Tibial artery (tissue), 4 donors: ENCODE measurements at places on chromosomes 1 and 21.

GRCh38 chr1:110050602-110051261 is 16.3 kb downstream of the STRIP1 start:
- DNase-seq = no peak

DNA sequence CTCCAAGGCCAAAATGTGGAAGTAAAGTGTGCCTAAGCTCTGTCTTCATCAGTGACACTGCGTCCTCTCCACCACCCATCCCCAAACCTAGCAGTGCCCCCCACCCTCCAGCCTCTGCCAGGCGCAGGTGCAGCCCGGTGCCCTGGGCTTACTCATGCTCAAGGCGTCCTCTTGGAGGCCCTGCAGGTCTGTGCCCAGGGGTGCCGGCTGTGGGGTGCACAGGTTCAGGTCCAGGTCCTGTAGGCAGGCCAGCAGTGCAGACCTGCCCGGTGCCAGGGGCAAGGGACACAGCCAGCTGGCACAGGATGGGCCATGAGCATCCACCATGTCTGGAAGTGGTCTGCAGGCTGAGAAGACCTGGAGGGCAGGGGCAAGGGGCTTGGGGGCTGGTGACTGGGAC is 5.1 kb downstream of the ZNF683 start:
- DNase-seq = no peak

DNA sequence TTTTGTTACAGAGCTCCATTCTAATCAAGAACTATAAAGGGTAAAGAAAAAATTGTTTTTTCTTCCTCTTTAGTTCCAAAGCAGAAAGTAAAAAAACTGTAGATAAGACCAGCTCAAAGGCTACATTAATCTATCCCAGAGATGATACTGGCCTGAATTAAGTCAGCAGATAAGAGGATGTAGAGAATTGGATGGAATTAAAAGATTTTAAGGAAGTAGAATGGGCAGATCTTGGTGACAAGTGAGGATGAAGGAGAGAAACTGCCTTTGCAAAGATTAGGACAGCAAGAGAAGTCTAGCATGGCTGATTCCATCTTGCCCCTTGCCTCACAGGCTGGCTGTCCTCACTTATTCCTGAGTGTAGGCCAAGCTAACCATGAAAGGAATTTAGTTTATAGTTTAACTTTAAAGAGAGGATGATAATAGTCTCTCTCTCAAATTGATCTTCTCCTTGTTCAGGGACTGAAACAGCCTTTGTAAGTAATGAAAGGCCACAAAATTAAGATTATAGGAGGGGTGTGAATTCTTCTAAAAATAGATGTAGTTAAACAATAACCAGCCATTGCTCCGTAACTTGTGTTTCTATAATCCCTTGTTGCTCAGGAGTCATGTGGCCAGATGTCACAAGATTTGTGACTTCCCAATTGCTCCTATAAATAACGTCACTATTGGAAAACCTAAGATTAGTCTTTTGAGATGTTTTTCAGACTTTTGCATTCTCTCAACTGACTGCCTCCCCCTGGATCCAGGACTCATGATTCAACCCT is 265.0 kb upstream of the USP24 start:
- DNase-seq = no peak

- DNase-seq = no peak
These were observed 167.1 kb upstream of the GJB5 start for GRCh38 chr1:34587761-34588160.

GRCh38 chr1:197151185-197151584 is 4.7 kb upstream of the ASPM start:
- no peak for DNase-seq

GRCh38 chr1:57550092-57550491 is 126.2 kb upstream of the DAB1 start:
- no peak for DNase-seq

DNA sequence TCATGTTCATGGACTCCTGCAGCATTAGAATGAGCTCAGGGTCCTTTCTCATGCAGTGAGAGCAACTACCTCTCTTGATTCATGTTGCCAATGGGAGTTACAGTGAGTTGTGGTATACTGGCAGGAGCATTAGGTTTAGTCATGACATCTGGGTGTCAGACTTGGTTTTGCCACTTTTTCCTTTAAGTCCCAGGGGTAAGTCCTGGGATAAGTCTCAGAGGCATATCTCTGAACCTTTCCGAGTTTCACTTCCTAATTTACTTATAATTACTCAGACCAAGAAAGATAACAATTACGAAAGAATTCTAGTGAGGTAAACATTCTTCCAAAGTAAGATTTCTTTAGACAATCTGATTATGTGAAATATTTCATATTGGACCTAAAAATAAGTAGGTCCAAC is 606.0 kb downstream of the SMYD3 start:
- DNase-seq = no peak
